Activated naive CD4-positive, alpha-beta T cell treated with Interleukin-2 at 50 U/mL for 16 hours (primary cell): ENCODE measurements at places on chromosomes 16 and 17.

GRCh38 chr16:50613964-50614474 is 65.8 kb downstream of the NKD1 start:
- no peak for DNase-seq

GRCh38 chr17:37466471-37466870 is 23.2 kb upstream of the DUSP14 start:
- DNase-seq, result no peak

GRCh38 chr17:83164490-83164889 is 85.1 kb downstream of the METRNL start:
- no peak for DNase-seq

GRCh38 chr17:50199803-50200456 is 1.5 kb downstream of the COL1A1 start:
- peak; percentile 62 for DNase-seq

- DNase-seq, result no peak
Measured at GRCh38 chr17:29844339-29845048, 85.5 kb downstream of the SSH2 start.
